ENCODE measurements at places on chromosomes 7 and 10.

DNA sequence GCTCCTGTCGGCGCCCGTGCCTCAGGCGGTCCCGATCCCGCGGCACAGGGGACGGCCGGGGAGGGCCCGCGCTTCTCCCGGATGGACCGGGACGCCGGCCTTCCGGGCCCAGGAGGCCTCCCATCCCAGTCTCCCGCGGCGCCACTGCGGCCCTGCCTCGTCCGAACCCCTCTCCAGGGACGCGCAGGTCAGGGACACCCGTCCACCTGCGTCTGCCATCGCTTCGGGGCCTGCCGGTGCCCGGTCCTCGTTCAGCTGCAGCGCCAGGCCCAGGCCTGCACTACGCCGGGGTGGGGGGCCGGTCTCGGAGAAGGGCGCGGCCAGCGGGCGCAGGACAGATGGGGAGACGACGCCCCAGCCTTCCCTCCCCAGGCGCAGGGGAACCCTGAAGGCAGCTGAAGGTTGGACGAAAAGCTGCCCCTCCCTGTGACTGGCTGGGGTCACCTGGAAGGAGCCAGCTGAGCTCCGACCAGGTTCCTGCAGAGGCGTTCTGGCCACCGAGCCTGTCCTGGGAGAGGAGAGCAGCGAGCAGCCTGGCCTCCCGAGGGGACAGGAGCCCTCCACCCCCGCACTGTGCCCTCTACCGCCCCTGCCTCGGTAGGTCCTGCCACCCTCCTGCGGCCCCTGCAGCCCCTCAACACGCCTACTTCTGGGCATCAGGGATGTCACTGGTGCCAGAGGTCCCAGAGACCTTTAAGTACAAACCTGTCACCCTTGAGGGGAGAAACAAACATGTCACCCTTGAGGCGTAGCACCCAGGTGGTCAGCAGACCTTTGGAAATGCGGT is 84.3 kb downstream of the LANCL2 start:
- no peak for DNase-seq

GRCh38 chr10:66982792-66983474 is 57.1 kb downstream of the LRRTM3 start:
- no peak for DNase-seq

DNA sequence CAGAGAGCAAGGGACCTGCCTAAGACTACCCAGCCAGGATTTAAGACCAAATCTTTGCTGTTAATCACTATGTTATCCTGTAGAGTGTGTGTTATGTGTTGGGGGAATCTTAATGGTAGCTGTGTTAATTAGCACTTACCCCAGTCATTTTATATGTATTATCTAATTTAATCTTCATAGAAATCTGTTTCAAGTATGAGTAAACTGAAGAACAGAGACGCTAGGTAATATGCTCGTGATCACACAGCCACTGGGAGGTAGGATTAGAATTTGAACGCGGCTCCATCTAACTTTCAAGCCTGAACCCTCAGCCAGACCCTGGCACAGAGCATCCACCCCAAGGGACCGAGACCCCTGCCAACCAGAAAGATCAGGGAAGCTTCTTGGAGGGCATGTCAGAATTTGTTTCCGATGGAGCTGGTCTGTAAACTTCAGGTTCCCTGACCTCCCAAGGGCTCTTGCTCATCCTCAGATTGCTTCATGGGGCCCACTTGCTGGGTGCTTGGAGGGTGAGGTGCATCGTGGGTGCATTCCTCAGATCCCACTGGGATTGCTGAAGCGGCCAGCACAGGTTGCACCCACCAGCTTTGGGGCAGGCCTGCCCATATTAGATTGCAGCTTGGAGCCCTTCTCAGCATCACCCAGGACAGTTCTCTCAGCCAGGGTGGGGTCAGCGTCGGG is 105.0 kb downstream of the ZMIZ1 start:
- DNase-seq: no peak

DNA sequence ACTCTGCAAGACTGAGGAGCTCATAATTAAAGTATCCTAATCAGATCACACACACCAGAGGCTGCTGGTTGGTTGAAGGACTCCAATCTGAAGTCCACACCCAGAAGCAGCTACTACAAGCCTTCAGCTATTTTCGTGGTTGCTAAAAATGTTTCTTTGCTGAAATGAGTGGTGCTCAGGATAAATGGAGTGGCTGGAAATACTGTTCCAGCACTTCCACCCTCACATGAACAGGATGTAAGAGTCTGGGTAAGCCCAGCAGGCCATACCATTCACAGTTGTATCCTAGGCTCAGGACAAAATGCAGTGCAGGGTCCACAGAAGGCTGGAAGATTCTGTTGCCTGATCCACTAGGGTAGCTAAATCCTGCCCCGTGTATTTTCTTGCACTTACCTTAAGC is 34.1 kb downstream of the AFAP1L2 start:
- no peak for DNase-seq

DNA sequence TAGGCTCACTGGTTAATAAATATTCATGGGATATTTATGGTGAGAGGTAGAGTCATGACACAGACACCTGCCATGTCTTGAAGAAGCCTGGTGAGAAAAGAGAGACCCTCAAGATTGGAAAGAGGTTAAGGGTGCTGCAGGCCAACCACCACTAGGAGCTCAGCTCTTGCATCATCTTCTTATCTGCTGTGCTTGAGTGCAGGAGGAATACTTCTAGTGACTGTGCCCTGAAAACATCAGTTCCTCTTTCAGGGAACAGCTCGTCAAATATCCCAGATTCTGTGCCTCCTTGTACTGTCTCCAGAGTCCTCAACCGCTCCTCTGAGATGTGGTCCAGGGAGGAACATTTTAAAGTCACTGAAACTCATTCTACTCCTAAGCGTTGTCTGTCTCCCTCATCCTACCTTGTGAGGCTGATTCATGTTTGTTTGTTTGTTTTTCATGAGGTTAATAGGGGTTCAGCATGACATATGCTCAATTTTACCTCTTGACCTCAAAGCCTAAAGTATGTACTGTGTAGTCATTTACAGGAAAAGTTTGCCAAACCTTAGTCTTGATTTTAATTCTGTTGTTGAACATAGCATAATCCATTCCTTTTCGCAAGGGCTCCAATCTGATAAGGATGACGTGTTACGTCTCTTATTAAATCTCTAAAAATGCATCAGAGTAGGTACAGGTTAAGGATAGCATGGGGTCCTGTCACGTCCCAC is 293.1 kb downstream of the C7orf25 start:
- no peak for DNase-seq

- DNase-seq: no peak
Measured at GRCh38 chr7:77409005-77409738, 7.0 kb downstream of the GSAP start.

- DNase-seq: no peak
Measured at GRCh38 chr7:151345576-151346469, 4.2 kb downstream of the NUB1 start.

- DNase-seq: no peak
Measured at GRCh38 chr10:102608487-102608886, 35.8 kb upstream of the TRIM8 start.

GRCh38 chr10:76576276-76576962 is 1061.2 kb downstream of the KCNMA1 start:
- no peak for DNase-seq

- no peak for DNase-seq
Measured at GRCh38 chr10:76085817-76086167, 654.4 kb downstream of the LRMDA start.

GRCh38 chr10:103759100-103759781 is 96.1 kb downstream of the SH3PXD2A start:
- DNase-seq: no peak

- no peak for DNase-seq
Measured at GRCh38 chr10:29609696-29610095, 25.1 kb downstream of the SVIL start.

GRCh38 chr7:99505324-99505662 is 831 bp downstream of the ZKSCAN5 start:
- DNase-seq: no peak

DNA sequence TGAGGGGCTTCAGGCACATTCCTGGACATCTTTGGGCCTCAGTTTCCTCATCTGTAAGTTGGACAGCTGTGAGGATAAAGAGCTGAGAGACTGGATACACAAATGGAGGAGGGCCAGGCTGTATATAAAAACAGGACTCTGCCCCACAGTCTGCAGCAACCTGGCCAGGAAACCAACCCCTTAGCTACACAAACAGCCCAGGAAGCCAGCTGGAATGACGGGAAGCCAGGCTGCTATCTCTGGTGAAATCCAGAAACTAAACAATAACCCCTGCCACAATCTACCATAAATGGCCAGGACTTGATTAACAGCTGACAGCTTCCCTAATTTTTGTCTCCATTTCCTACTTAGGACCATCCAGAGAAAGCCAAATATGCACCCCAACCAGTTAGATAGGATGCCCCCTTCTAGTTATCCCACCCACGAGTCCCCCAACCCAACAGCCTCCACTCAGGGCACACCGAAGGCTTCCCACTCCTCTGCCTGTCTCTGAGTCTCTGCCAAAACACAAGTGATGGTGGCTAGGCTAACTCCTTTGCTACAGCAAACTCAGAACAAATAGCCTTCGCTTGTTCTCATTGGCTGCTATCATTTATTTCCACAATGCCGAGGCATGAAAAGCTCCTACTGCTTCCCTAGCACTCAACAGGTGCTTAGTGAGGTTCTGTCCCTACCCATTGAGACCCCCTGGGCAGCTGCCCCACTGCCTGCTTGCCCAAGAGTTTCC is 110.0 kb upstream of the TCF7L2 start:
- DNase-seq: no peak
